ENCODE measurements at places on chromosomes 3 and 15.
A peak's percentile ranks its signal among the peaks of the same experiment; 100 is the strongest.

DNA sequence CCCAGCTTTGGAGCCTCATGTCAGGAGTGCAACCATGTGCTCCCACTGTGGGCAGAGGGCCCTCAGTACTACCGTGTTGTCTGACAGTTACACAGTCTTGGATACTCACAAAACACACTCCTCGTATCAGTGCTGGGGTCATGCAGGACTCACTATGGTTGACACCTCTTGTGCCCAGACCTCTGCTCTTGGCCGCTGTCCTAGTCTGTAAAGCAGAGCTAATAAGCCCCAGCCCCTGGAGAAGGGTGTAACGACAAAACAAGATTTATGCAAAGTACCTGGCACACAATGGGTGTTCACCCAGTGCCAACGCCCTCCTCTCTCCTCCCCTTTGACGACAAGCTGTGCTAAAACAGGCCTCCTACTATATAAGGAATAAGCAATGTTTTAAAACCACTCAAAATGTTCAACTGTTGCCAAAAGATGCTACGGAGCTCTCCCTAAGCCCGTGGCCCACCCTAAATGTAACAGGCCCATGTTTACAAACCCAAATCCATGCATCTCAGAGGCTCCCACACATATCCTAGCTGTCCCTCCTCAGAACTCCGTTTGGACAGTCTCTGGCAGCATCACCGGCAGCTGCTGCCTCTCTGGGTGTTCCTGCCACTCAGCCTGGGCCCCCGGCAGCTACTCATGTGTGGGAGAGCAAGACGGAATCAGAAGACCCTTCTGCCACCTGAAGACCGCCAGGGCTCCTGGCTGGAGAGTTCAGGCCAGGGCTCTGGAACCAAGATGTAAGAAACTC lies 65.8 kb downstream of the MRPL46 start:
- no peak overlapping the region for H3K4me3 ChIP-seq
- H3K27me3 ChIP-seq: no peaks in the 10 kb centered on the region
- DNase-seq: no peak
- no peak overlapping the region for H3K27ac ChIP-seq

GRCh38 chr3:152350139-152350538 lies 81.4 kb downstream of the MBNL1 start:
- no peak overlapping the region for H3K27ac ChIP-seq
- DNase-seq: peak; percentile 33
- peaks cover 2% of the 10 kb centered on the region for H3K36me3 ChIP-seq
- H3K4me3 ChIP-seq: no peak overlapping the region

DNA sequence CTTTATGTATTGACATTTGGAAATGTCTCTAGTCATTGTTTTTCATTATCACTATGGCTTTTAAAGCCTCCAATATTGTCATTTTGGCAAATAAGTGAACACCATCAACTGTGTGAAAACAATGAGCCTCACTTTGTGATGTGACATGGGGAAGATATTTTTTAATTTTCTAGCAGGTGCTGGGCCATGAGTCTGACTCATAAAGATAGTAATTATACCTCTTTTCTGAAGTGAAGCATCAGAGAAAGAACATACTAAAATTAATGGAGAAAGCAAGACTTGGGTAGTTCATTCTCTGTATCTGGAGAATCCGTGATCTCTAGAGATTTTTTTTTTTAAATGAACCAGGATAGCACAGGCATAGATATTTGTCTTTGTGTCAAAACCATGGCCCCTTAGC lies 100.8 kb downstream of the CCNL1 start:
- 0 out of 2 replicates have a peak, but pooled peaks cover 2% of the 10 kb centered on the region for H3K4me1 ChIP-seq
- no peaks in the 10 kb centered on the region for H3K27me3 ChIP-seq
- DNase-seq: no peak
- H3K27ac ChIP-seq: no peak overlapping the region

GRCh38 chr3:139557041-139557440 lies 17.5 kb upstream of the RBP1 start:
- H3K27me3 ChIP-seq: no peaks in the 10 kb centered on the region
- H3K4me1 ChIP-seq: peaks cover 3% of the 10 kb centered on the region
- DNase-seq: no peak

DNA sequence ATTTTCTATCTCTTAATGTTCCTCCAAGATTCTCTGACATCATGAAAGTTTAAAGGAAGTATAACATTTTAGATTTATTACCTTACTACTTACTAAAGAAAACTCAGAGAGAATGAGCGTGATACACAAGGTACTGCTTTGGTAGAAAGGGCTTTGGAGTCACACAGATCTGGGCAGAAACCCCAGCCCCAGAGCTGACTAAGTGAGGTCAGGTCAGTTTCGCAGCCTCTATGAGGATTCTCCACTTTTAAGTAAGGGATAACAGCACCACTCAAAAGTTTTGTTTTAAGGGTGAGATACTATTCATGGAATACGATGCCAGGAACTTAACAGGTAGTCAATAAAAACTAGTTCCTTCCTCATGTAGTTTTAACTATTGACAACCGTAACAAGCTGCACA lies 76.1 kb downstream of the CLDN11 start:
- no peak overlapping the region for H3K4me3 ChIP-seq
- no peak overlapping the region for H3K27ac ChIP-seq

- no peak overlapping the region for H3K27ac ChIP-seq
- DNase-seq: no peak
- H3K4me3 ChIP-seq: no peak overlapping the region
- no peaks in the 10 kb centered on the region for H3K27me3 ChIP-seq
- H3K36me3 ChIP-seq: no peaks in the 10 kb centered on the region
Observed at GRCh38 chr15:97009031-97009431, 678.5 kb downstream of the NR2F2 start.

DNA sequence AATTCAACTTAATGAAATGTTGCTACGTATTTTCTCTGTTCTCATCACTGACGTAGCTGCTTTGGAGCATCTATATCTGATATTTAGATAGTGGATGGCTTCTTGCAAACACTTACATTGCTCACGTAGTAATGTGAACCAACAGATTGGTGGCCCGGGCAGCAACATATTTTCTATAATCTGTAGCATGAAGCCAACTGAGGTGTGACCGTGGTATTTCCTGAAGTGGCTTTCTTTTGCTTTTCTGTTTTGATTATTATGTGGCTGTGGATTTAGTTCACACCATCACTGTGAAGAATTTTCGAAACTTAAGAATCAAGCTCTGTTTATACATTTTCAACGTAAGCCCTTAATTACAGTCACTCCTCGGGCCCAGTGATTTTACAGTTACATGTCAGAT lies 288.5 kb downstream of the LPP start:
- H3K36me3 ChIP-seq: peaks cover 7% of the 10 kb centered on the region
- DNase-seq: no peak
- peaks cover 10% of the 10 kb centered on the region for H3K4me1 ChIP-seq
- H3K27me3 ChIP-seq: no peaks in the 10 kb centered on the region
- H3K4me3 ChIP-seq: no peak overlapping the region
